ENCODE measurements at places on chromosomes 12 and 14.

DNA sequence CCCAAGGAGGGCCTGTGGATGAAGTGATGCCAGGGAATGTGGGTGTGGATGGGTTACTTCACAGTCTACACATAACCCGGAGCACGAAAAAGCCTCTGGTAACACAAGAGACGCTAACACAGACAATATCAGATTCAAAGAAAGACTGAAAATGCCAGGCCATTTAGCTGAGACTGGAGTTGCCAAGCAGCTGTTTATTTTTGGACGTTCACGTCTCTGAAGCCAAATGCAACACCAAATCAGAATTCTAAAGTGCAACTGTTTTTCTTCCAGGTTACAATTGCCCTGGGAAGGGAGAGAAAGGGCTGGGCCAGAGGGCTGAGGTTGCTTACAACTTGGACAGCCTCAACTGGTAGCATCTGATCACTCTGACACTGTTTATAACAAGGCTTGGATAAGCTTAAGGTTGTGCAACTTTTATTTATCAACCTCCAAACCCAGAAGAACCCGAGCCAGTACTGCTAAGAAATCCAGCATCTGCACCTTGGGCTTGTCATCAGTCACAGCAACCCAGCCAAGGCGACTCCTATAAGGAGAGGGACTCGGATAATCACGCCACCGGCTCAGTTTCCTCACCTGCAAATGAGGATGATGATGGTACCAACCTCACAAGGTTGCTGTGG, 24.8 kb downstream of the NUAK1 start:
- DNase-seq: no peak

DNA sequence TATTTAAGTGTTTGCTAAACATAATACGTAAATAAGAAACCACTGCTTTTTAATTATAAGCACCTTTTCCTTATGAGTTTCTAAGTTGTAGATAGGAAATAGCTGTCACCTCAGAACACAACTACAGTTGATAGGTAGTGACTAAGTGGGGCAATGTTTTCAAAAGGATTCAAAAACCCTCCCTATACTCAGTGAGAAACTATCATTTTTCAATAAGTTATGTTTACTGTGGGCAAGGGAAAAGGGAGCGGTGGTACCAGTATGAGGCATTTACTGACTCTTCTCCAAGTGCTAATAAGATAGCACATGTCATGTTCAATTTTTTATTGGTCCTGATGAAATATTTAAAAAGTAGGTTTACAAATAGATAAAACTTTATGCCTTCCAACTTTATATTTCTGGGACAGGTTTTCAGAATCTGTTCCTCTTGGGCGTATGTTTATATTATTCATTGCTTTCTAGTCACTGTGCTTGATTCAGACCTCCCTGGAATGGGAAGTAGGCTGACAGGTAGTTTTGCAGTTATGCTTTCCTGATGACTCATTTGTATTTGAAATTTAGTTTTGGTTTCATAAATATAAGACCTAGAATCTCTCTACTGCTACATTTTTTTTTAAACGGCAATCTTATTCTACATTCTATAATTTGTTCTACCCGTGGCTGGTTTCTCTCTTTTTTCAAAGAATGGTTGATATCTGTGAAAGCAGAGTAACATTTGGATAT, 153.1 kb downstream of the TMEM117 start:
- DNase-seq: no peak

GRCh38 chr12:124428136-124428791, 133.4 kb downstream of the RFLNA start:
- DNase-seq: no peak

GRCh38 chr12:119877639-119877948, 474 bp upstream of the CIT start:
- DNase-seq: no peak

DNA sequence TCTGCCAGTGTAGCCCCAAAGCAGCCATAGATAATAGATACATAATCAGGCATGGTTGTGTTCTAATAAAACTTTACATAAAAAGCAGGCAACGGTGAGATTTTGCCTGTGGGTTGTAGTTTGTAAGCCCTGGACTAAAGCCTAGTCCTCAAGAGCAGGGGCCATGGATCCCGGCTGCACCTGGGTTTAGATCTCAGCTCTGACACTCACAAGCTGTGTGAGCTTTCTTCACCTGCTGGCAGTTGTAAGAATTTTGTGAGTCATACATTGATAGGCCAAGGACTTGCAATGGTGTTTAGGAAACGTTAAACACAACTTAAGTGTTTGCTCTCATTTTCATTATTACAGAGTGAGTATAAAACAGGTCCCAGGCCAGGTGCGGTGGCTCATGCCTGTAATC, 395.8 kb upstream of the TBX3 start:
- DNase-seq: no peak

DNA sequence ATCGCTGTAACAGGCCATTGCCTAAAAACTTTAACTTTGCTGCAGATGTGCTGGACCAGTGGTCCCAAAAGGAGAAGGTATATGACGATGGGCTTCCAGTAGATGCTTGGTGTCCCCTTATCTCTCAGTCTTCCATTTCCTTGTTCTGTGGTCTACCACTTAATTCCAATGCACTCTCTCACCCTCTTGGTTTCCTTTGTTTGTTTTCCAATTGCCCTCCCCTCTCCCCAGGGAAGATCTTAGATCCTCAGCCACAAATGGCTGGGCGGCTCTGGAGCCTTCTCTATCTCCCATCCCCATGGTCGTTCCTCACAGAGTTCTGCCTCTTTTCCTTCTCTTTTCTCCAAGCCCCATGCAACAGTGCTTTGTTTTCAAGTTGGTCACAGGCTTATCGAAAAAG, 584 bp downstream of the ACSM4 start:
- DNase-seq: no peak

DNA sequence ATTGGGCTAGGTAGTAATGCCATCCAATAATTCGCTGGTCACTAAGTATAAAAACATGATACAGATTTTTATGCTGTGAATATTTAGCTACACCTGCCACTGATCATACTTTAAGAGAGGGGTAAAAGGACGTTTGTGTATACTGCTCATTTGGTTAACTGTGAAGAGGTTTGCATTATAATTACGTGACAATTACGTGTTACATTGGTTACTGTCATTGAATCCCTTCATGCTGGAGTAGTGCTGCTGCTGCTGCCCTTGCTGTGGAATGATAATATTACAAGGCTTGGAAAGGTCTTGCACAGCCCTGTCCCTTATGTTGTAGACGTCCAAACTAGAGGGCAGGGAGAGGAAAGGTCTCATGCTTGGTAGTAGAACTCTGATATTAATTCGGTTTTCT, 312.2 kb upstream of the ATP2B1 start:
- DNase-seq: no peak

DNA sequence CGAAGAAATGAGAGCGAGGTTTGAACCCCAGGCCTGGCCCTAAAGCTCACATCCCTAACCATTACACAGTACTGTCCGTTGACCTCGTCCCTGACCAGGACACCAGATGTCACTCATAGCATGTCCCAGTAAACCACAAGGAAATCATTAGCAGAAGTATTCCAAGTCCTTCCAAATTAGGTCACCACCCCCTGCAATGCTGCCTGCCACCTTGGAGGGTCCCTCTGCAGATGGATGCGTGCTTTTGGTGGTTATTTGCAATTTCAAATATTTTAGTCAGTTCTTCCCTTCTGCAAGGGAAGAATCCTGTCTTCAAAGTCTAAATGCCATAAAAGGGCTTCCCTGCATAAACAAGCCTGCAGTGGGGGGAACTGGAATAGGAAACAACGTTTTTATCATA, 71.3 kb downstream of the CLMN start:
- no peak for DNase-seq

All from cortex of kidney (tissue), 1 donor.